ENCODE measurements at places on chromosomes 6 and 20.

DNA sequence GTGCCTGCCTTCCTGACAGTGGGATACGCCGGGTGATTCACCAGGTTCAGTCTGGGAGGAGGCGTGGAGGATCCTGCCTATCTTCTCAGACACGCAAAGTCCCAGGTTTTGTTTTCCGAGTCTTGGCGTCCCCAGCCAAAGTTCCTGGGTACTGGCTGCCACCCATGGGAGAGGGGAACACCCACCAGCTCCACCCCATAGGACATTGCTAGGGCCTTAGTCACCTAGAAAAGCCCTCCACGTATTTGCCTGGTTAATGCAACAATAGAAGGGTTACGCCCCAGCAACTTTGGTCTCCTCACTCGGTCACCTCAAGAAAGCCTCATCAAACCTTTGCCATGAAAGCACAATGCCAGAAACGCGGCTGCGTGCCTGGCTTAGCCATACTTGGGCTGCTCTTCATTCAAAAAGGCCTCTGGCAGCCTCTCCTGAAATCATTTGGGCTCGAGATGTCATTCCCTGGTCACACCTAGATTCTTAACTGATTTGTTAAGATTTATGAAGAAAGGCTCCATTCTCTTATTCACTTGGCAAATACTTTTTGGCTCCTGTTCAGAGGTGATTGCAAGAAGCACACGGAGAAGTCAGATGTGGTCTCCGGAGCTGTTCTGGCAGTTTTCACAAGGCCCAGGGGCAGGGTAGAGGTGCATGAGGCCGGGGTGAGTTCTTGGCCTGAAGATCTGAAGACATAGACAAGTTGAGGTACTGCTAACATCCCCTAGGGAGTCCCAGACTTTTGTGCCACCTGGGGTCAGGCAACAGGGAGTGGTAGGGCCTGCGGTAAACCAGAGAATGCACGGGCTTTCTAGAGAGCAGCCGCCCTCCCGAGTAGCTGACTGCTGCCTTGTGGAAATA is 35.5 kb upstream of the ZNF133 start:
- DNase-seq: no peak

DNA sequence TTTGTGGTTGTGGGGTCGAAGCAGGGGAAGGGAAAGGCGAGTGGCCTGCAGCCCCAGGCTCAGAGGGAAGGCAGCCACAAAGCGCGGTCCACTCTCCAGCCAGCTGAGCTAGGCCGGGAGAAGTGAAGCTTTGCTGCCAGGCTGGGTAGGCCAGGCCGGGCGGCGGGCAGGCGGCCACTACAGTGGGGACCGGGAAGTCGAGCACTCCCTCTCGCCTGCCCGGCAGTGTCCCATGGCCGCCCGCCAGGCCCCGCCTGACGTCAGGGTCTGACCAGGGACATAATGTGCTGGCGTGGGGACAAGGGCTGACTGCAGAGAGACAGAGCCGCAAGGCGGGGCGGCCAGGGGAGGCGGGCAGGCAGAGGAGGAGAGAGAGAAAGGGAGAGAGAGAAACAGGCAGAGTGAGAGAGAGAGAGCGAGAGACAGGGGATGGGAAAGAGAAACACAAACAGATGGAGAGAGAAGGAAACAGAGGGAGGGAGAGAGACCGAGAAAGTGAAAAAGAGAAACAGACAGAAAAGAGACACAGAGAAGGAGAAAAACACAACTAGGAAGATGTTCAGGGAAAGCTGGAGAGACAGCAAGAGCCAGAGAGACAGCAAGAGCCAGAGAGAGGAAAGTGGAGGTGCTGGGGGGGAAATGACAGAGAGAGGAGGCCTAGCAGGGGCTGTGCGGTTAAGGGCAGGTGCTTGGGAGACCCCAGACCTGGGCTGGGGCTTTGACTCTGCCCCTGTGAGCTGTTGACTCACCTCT is 94.5 kb upstream of the PTPN1 start:
- no peak for DNase-seq

GRCh38 chr6:154117485-154117884 is 78.4 kb downstream of the OPRM1 start:
- no peak for DNase-seq

DNA sequence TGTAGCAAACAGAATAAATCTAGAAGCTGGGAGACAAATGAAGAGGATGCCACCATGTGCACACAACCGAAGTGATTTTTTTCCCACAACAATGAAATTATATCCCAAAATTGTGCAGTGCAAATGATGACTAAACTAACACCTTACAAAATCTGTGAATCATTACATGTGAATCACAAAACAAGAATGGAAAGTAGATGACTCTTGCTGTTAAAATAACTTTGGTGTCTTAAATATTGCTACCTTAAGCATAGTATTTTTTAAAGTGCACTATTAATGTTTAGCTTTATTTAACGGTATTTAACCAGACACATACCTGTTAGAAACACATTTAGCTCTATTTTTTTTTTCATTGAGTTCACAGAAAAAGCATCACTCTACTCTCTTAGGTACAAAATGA is 190.8 kb downstream of the TBC1D32 start:
- DNase-seq: no peak

GRCh38 chr20:57390604-57391438 is at the start of gene RBM38:
Gene RBM38, plus strand, starts transcription at chr20:57391396. Its CDS starts 186 bp downstream, at chr20:57391582.
- peak; percentile 52 for DNase-seq

- DNase-seq: no peak
Measured at GRCh38 chr6:12720310-12720709, 3.7 kb downstream of the PHACTR1 start.

DNA sequence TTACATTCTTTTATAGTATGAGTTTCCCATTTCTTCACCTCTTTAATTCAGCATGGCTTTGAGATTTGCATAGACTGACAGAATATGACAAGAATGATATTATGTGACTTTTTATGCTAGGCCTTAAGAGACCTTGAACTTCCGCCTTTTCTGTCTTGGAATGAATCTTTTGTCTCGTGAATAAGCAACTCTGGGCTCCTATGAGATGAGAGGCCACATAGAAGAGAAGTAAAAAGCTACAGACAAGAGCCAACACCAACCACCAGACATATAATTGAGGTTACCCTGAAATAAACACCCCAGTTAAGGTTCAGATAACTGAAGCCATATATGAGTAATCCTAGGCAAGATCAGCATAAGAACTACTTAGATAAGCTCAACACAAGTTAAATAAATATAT is 600.8 kb downstream of the MEI4 start:
- DNase-seq: no peak

- DNase-seq: no peak
Measured at GRCh38 chr6:64224819-64225218, 589.2 kb downstream of the PHF3 start.

DNA sequence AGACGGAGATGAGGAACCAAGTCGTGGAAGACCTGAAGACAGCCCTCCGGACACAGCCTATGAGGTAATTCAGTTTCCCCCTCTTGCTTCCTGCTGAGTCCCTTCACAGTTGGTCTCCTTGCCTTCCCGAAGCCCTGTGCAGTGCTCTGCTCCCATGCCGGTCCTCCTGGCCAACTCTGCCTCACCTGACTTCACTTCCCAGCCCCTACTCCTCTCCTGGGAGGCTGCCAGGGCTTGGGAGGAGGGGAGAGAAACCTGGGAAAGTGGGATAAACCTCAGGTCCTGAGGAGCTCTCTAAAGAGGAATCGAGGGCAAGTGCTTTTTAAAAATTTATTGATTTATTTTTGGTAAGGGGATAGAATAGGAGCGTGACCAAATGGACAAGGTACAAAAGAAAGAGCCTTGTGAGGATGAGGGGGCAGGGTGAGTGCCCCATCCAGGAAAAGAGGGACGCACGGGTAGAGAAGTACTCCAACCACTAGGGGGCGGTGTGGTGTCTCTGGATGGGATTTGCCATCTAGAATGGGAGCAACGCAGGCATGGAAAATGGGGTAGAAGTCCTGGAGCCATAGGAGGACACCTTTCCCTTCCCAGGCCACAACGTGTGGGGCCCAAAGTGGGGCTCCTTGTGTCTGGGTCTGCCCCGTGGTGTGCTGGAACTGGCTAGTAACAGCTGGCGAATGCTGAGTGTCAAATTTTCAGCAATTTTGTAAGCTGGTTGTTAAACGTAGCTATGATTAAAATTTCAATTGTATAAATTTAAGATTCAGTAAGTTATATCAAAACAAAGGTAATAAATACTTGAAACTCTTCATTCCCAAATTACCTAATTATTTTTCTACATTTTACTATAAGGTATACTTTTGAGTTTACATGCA is 69.0 kb downstream of the MOCS1 start:
- peak; percentile 26 for DNase-seq

DNA sequence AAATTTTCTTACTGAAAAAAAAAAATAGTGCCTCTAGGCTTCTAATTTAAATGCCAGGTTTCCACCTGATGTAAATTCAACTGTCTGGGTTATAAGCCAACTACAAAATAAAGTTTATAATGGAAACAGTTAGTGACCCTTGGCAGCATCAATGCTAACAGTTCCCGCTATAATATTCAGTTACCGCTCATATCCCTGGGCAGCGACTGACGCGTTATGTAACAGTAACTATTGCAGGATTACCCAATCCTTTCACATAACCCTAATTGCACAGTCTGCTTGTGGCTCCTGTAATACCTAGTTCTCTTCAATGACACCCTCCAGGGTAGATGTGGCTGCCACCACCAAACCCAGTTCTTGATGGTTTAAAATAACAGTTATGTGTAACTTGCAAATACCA is 208.6 kb downstream of the MOXD1 start:
- no peak for DNase-seq

- DNase-seq: peak; percentile 27
Measured at GRCh38 chr6:399785-400534, 8.4 kb downstream of the IRF4 start.

- DNase-seq: no peak
Measured at GRCh38 chr6:35541836-35542235, 29.1 kb upstream of the TULP1 start.
